ENCODE measurements at places on chromosomes 2 and 18. TPM values are rescaled to one million over a fixed set of nuclear protein-coding genes. Genes with fewer than 3 reads are reported as not detected.

GNLY gene
- total RNA-seq: not detected

ITGA4 gene
- 26.6 TPM for total RNA-seq

UGT1A4 gene
- not detected for total RNA-seq

GGCX gene
- total RNA-seq: 34.0 TPM

MOGAT1 gene
- total RNA-seq: not detected

MALL gene
- total RNA-seq: 17.4 TPM

LIMS3 gene
- total RNA-seq: 0.15 TPM

AQP12B gene
- not detected for total RNA-seq

KLHL14 gene
- not detected for total RNA-seq

TNS1 gene
- total RNA-seq: 0.39 TPM
